ENCODE measurements at places on chromosomes 13 and 19. TPM values are rescaled to one million over a fixed set of nuclear protein-coding genes. Genes with fewer than 3 reads are reported as not detected.

DNA sequence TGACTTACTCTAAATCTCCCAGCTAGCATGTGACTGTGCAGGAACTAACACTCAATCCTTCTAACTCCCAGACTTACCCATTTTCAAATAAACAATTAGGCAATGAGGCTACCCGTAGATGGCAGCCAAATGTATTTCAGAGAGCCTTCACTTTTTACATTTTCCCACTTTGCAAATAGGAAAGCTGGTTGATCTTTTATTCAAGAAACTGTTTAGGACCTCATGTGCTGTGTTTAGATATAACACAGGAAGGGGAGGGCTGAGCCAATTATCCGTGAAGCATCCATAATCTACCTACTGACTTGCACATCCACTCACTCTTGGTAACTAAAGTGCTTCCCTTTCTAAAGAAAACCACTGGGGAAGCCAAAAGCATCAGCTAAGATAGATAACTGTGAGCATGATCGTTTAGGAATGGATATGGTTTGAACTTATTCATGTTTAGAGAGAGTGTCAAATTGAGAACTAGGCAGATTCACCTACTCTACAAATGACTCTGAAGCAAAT lies 33.4 kb downstream of the MBNL2 start:
- DNase-seq = no peak

DNA sequence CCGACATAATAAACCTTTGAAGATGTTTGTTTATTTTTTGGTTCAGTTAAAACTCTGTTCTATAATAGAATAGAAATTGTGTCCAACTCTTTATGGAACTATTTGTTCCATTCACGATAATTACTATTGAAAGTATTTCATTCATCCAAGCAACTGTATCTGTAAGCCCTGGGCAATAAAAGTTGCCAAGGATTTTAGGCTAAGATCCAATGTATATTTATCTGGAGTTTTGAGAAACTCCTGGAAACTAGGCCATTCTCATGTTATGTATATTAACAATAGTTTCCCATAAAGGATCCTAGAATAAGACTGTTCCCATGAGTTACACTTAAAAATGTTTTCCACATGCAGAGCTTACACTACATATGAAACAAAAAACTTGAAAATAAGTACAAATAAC lies 261.6 kb downstream of the SLITRK6 start:
- DNase-seq = no peak

DNA sequence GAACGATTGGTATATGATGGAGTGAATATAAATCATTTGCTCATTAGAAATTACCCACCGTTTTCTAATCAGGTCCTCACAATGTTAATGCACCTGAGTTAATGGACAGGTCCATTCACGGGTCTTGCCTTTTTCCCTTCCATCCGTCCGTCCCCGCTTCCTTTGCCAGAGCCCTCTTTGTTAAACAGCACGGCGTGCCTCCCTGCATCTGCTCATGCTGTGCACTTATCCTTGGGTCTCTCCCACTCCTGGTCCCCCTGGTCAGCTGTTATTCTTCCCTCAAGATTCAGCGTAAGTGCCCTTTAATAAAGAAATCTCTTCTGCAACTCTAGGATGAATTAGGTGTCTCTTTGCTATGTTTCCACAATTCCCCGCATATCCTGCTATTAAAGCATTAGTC lies 324.5 kb downstream of the DNAJC15 start:
- DNase-seq = no peak

GRCh38 chr13:44240611-44241145 lies 132.9 kb upstream of the SERP2 start:
- no peak for DNase-seq

DNA sequence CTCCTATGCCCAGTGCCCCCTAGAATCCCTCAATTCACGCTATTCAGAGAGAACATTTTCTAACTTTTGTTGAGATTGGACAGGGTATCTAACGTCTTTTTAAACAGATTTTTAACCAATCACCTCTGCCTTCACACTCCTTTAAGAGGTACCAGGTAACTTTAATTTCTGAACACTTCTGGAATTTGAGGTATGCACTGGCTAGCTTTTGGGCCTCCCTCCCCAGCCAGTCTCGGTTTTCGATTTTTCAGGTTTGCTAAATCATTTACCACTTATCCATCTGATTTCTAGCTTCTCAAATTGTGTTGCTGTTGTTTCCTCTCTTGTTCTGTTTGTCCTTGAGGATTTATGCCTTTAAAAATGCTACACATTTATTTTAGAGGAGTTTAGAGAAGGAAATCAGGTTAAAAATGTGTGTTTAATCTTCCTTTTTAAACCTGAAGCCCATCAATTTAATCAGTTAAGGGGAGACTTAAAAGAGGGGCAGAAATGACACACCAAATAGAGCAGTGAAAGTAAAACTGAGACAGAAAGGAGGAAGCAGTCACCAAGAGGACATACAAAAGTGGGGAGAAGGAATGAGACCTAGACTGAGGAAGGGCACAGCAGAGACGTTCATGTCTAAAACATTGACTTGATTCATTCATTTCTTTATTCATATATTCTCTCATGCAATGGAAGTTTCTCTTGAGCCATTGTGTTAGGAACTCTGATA lies 139.6 kb upstream of the HTR2A start:
- no peak for DNase-seq

DNA sequence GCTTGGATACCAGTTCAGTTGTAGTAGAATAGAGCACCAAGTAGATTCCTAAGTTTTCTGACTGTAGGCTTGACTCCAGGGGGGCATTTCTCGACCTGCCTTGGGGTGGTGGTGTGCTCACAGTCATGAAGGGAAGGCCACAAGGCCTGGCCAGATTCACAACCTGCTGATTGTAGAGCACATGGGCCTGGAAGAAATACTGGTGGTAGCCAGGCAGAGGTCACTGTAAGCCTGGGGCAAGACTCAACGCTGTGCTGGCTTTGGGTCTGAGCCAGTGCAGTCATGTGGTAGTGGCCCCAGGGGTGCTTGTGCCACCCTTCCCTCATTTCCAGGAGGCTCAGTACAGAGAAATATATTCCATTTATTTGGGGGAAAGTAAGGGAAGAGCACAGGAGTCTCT lies 832.3 kb upstream of the SLC10A2 start:
- no peak for DNase-seq

DNA sequence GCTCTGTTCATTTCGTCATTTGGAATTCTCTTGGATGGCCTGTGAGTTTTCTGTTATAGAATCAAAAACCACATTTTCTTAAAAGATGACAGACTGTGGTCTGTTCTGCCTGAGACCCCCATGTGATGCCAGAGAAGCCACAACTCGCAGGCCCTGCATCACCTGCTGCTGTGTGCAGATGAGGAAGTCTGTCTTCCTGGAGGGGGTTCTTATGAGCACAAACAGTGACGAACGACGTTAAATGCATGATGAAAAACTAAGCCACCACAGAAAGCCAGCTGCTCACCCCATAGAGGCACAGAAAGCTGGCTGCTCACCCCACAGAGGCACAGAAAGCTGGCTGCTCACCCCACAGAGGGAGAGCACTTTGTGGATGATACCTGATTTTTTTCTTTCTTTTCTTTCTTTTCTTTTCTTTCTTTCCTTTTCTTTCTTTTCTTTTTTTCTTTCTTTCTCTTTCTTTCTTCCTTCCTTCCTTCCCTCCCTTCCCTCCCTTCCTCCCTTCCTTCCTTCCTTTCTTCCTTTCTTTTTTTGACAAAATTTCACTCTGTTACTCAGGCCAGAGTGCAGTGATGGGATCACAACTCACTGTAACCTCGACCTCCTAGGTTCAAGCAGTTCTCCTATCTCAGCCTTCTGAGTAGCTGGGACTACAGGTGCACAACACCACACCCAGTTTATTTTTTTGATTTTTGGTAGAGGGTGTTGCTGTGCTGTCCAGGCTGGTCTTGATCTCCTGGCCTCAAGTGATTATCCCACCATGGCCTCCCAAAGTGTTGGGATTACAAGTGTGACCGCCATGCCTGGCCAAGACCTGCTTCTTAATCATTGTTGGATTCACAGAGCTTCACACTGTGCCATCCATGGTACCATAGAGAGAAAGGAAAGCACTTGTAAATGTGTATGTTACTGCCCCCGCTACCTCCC lies 1191.4 kb downstream of the UQCRFS1 start:
- no peak for DNase-seq

DNA sequence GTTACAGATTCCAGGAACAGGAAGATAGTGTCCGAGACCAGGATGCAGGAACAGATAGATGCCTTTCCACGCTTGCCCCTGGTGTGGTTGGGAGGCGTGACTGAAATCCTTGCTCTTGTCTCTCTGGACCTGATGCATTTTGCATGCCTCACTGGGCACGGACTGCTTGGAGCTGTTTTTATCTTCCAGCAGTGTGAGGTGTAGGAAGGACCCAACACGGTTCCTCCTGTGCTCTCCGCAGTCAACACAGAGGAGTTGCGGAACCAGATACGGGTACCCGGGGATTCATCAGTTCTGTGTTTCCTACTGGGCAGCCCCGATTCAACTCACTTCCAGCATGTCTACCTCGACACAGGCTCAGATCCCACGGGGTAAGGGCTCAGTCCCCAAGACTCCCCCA lies 6.5 kb downstream of the DOT1L start:
- no peak for DNase-seq

DNA sequence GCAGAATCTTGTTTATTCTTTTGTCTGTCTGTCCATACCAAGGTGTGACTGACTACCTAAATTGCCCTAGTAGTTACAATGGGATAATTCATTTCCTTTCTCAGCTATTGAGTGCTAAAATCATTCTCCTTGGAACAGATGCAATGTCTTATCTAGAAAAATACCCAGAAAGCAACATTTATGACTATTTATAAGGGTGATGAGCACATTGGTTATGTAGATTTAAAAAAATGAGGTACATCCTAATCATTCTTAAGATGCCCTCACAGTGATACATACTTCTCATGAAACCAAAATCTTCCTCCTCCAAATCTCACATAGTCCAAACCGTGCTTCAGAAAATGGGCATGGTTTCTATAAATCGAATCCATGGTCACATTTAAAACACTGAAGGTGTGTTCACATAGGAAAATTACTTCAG lies 11.6 kb upstream of the UBE2L5 start:
- no peak for DNase-seq

DNA sequence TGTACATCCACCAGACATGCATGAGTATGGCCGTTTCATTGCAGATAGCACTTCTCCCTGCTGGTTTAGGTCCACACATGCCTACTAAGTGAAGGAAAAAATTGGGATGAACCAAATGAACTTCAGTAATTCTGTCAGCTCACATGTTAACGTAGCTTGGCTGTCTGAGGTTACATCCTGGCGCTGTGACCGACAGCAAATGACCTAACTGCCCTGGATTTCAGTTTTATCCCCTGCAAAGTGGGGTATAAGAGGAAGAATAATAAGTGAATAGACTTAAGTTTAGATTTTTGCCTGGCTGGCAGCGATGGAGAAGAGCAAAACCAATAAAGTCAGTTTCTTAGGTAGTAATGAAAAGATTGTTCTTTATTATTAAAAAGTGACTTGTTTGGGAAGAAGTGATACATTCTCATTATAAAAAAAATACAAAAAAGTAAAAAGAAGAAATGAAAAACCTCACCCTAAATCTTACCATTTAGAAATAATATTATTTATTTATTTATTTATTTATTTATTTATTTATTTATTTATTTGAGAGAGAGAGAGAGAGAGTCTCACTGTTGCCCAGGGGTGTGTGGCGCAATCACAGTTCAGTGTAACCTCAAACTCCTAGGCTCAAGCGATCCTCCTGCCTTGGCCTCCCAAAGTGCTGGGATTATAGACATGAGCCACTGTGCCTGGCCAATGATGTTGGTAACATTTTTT lies 4.2 kb upstream of the RNF113B start:
- no peak for DNase-seq

The APOE gene
- total RNA-seq = 4.0 TPM

The SERPINE3 gene
- total RNA-seq = not detected

The ENOX1 gene
- total RNA-seq = 0.18 TPM

GRCh38 chr19:14580623-14581237 lies 2.2 kb upstream of the CLEC17A start:
- no peak for DNase-seq

DNA sequence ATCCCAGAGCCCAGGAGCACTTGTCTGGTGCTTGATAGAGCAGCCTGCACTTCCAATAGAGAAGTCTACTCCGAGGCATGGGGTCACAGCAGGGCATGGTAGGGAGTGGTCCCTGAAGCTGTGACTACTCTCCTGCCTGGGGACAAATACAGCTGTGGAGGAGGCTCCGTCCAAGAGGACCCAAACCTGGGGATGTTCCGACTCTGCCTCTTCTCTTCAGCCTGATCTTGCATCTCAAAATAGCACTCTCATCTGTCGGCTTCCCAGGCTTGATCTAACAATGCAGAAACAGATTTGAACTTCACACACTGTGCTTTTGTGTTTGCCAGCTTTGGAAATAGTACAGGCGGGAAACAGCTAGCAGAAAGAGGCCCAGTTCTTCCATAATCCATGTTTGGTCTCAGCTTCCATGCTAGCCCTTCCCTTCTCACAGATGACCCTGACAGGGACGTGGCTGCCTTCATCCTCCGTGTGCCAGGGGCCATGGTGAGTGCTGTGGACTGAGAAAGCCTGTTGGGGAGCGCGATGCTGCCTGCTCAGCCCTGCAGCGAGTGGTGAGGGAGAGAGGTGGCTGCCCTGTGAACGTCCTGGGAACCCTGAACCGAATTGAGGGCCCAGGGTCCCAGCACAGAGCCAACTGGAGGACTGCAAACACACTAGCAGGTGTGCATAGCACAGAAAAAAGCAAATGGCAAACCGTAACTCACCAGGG lies 150.3 kb upstream of the GPR12 start:
- no peak for DNase-seq

DNA sequence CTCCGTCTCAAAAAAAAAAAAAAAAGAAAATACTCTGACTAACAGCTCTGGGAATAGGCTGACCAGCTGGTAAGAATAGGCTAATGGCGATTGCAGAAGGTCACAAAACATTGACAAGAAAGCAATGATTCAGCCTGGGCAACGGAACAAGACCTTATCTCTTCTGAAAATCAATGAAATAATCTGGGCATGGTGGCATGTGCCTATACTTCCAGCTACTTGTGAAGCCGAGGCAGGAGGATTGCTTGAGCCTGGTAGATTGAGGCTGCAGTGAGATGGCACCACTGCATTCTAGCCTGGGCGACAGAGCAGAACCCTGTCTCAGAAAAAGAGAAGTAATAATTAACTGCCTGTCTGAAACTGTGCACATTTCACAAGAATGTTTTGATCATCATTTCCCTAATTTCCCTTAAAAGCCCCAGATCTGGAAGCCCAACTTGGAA lies 18.8 kb upstream of the MTRF1 start:
- no peak for DNase-seq

The BSPH1 gene
- total RNA-seq = not detected

GRCh38 chr19:29667901-29668341 lies 2.7 kb downstream of the PLEKHF1 start:
- DNase-seq = no peak

The SIAH3 gene
- 0.10 TPM for total RNA-seq

The RFPL4AL1 gene
- total RNA-seq = not detected

DNA sequence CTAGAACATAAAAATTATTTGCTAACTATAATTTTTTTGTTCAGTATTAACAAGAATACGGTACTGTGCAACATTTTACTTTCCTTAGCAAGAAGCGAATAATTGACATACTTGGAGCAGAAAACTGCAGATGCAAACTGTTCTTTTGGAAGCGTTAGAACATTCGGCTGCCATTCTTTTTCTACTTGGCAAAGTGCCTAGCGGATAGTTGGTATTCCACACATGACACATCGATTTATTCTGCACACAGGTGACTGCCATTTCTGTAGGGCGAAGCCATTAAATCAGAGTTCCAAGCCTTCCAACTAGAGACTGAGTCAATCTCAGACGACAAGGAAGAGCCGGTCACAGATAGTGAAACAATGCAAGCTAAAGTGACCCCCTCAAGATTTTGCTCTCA lies 117.4 kb downstream of the TRPC4 start:
- no peak for DNase-seq

The PNMA8C gene
- total RNA-seq = not detected

The DAND5 gene
- 0.05 TPM for total RNA-seq

- DNase-seq = no peak
These were observed 63.8 kb downstream of the DCT start for GRCh38 chr13:94415500-94416237.

All from glomerular endothelial cell (primary cell).